ENCODE measurements at places on chromosomes 7 and 10. TPM values are rescaled to one million over a fixed set of nuclear protein-coding genes. Genes with fewer than 3 reads are reported as not detected.

SUN3 gene
- not detected for total RNA-seq

GALNT17 gene
- not detected for total RNA-seq

KAZALD1 gene
- total RNA-seq = 3.6 TPM

NFE2L3 gene
- 72.5 TPM for total RNA-seq

OR9A2 gene
- total RNA-seq = not detected

LEP gene
- not detected for total RNA-seq

MALRD1 gene
- 0.14 TPM for total RNA-seq

PITX3 gene
- not detected for total RNA-seq

PCLO gene
- 0.59 TPM for total RNA-seq

MNX1 gene
- not detected for total RNA-seq

ASB10 gene
- total RNA-seq = not detected

SDK1 gene
- 0.46 TPM for total RNA-seq

TAS2R3 gene
- total RNA-seq = 1.2 TPM

NDUFB8 gene
- 90.6 TPM for total RNA-seq

ZNF12 gene
- 17.5 TPM for total RNA-seq

HDAC9 gene
- 3.3 TPM for total RNA-seq
